ENCODE measurements at places on chromosomes 6 and 20. TPM values are rescaled to one million over a fixed set of nuclear protein-coding genes. Genes with fewer than 3 reads are reported as not detected.
A peak's percentile ranks its signal among the peaks of the same experiment; 100 is the strongest.

GRCh38 chr20:51482836-51483473 lies 59.6 kb downstream of the NFATC2 start:
- H3K27me3 ChIP-seq: no peaks in the 10 kb centered on the region
- H3K36me3 ChIP-seq: no peaks in the 10 kb centered on the region
- H3K4me1 ChIP-seq: peaks cover 19% of the 10 kb centered on the region
- H3K4me3 ChIP-seq: no peak overlapping the region
- no peak for DNase-seq

GRCh38 chr6:4180652-4181255 lies 45.4 kb upstream of the ECI2 start:
- H3K27ac ChIP-seq: no peak overlapping the region
- no peak overlapping the region for H3K4me3 ChIP-seq
- H3K36me3 ChIP-seq: no peaks in the 10 kb centered on the region
- no peaks in the 10 kb centered on the region for H3K4me1 ChIP-seq

DNA sequence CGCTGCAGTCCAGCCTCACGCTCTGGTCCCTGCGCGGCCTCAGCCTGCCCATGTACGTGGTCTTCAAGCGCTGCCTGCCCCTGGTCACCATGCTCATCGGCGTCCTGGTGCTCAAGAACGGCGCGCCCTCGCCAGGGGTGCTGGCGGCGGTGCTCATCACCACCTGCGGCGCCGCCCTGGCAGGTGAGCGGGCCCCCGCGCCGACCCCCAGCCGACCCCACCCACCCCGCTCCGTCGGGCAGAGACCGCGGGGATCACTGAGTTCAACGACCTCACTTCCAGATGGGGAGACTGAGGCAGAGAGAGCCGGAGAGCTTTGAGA lies 545 bp downstream of the SLC35D3 start:
- H3K4me1 ChIP-seq: peaks cover 33% of the 10 kb centered on the region
- H3K27ac ChIP-seq: no peak overlapping the region
- no peak for DNase-seq
- H3K27me3 ChIP-seq: peaks cover 62% of the 10 kb centered on the region

GRCh38 chr6:35569011-35569461 lies 56.3 kb upstream of the TULP1 start:
- no peaks in the 10 kb centered on the region for H3K27me3 ChIP-seq
- H3K4me3 ChIP-seq: no peak overlapping the region
- no peaks in the 10 kb centered on the region for H3K36me3 ChIP-seq
- no peak for DNase-seq
- H3K4me1 ChIP-seq: no peaks in the 10 kb centered on the region

DNA sequence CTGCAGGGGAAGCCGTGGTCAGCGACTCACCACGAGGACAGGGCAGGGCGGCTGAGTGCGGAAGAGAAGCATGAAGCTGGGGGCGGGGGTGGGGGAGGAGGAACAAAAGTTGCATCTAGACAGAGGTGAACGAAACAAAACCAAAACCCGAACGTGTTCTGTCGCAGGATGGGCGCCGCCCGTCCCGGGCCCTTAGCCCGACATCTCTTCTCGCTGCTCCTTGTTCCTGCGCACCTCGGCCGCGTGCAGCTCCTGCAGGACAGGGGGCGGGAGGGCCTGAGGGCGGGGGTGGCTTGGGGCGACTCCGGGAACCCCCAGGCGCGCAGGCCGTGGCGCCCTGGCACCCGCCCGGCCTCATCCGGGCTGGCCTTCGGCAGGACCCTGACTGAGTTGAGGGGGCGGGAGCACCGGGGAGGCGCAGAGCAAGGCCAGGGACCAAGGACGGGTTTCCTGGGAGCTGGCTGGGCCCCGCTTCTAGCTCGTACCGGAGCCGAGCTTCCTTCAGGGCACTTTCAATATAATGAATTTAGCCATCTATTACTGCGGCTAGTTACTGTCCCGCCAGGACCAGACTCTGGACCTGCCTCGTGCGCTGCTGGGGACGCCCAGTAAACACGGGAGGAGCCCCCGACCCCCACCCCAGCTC lies 12.0 kb downstream of the STMN3 start:
- DNase-seq: no peak
- H3K27ac ChIP-seq: no peak overlapping the region
- H3K4me1 ChIP-seq: peaks cover 13% of the 10 kb centered on the region
- peaks cover 45% of the 10 kb centered on the region for H3K36me3 ChIP-seq
- H3K27me3 ChIP-seq: no peaks in the 10 kb centered on the region

- no peak overlapping the region for H3K27ac ChIP-seq
- no peaks in the 10 kb centered on the region for H3K36me3 ChIP-seq
- H3K4me1 ChIP-seq: no peaks in the 10 kb centered on the region
- no peaks in the 10 kb centered on the region for H3K27me3 ChIP-seq
- DNase-seq: no peak
Measured at GRCh38 chr20:53282217-53282955, 310.2 kb downstream of the TSHZ2 start.

DNA sequence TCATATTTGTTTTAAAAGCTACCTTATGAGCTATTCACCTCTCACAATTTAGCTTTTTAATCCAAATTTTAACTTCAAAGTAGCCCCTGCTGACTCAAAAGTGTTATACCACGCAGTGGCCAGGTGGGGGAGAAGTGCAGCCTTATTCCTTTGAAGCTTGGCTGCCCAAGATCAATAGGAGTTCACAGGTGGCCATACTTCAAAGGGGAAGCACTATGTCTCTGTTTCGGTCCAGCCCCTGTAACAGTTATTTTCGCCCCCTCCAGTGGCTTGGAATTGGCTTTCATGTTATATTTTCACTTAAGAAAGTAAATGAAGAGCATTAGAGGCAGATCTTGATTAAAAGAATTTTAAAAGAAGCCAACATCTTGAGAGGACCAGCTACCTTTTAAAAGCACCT lies 608.4 kb downstream of the EPHA7 start:
- no peak overlapping the region for H3K4me3 ChIP-seq
- H3K27ac ChIP-seq: no peak overlapping the region
- no peaks in the 10 kb centered on the region for H3K36me3 ChIP-seq
- DNase-seq: peak; percentile 9
- H3K4me1 ChIP-seq: no peaks in the 10 kb centered on the region
- H3K27me3 ChIP-seq: no peaks in the 10 kb centered on the region

DNA sequence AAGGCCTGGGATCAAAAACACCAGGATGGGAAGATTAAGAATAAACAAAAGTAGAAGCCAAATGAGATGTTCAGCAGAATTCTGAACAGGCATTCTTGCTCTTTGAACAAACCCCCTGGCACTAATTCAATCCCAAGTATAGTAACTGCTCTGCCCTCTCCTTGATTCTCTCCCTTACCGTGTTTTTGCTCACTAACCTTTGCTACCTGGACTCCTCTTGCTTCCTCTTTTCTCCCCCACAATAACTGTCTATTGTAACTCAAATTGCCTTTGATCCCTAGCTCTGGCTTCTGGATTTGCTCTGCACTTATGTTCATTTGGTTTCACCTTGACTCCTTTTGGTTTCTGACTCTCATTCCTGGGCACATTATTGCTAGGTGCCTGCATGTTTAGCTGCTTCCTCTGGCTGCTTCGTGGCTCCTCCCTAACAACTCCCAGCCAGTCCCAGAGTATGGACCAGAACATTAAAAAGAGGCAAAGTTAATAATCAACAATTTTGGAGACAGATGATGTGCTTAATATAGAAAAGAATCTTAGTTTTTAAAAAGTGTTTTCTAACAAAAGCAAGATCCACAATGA lies 65.4 kb upstream of the PHIP start:
- H3K4me3 ChIP-seq: no peak overlapping the region
- H3K27ac ChIP-seq: no peak overlapping the region
- no peaks in the 10 kb centered on the region for H3K4me1 ChIP-seq
- no peaks in the 10 kb centered on the region for H3K36me3 ChIP-seq

DNA sequence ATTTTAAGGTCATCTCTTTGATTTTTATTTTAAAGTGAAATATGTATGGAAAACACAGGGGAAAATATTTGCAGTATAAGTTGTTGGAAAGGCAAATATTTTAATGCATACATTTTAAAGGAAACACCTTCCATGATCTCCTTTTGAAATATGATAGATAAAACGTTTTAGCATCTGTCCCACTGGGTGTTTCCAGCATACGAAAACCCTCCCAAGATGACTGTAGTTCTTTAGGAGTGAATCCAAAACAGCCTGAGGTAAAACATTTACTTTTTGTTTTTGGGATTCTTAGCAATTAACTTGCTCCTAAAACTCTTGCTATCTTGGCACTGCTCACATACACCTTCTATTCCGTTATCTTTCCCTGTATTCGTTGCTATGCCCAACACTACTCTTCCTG lies 210.0 kb downstream of the EPHA7 start:
- no peak for DNase-seq
- no peaks in the 10 kb centered on the region for H3K36me3 ChIP-seq
- no peaks in the 10 kb centered on the region for H3K27me3 ChIP-seq

- no peaks in the 10 kb centered on the region for H3K36me3 ChIP-seq
- H3K27ac ChIP-seq: no peak overlapping the region
- H3K27me3 ChIP-seq: no peaks in the 10 kb centered on the region
- H3K4me1 ChIP-seq: peaks cover 33% of the 10 kb centered on the region
Measured at GRCh38 chr6:43923376-43924221, 153.6 kb downstream of the VEGFA start.

DNA sequence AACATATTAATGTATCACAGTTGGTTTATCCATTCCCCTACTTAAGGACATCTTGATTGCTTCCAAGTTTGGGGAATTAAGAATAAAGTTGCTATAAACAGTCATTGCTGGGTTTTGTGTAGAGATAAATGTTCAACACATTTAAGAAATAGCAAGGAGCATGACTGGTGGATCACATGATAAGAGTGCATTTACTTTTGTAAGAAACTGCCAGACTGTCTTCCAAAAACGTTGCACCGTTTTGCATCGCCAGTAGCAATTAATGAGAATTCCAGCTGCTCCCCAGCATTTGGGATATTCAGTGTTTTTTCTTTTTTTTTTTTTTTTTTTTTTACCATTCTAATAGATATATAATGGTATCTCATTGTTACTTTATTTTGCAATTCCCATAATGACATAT lies 695.7 kb upstream of the GJE1 start:
- no peak overlapping the region for H3K27ac ChIP-seq
- H3K4me1 ChIP-seq: no peaks in the 10 kb centered on the region
- H3K27me3 ChIP-seq: no peaks in the 10 kb centered on the region
- H3K4me3 ChIP-seq: no peak overlapping the region
- DNase-seq: no peak
- no peaks in the 10 kb centered on the region for H3K36me3 ChIP-seq

DNA sequence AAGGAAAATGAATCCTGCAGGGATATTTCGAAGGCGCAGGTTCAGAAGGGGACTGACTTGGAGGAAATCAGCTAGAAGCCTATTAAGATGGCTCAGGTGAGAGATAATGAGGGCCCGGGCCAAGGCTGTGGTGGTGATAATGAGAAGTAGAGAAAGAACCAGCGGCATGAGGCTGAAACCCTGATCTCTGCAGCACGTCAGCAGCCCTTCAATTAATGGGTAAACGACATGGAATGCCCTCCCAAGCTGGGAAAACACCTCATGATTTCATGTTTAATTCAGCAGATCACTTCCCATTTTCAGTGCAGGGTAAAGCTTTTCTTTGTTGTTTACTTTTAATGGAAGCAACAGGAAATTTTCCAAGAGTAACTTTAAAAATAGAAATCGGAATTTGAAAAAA lies 104.9 kb downstream of the TMEM200A start:
- no peak for DNase-seq
- H3K4me1 ChIP-seq: no peaks in the 10 kb centered on the region
- H3K27ac ChIP-seq: no peak overlapping the region
- H3K36me3 ChIP-seq: no peaks in the 10 kb centered on the region

DNA sequence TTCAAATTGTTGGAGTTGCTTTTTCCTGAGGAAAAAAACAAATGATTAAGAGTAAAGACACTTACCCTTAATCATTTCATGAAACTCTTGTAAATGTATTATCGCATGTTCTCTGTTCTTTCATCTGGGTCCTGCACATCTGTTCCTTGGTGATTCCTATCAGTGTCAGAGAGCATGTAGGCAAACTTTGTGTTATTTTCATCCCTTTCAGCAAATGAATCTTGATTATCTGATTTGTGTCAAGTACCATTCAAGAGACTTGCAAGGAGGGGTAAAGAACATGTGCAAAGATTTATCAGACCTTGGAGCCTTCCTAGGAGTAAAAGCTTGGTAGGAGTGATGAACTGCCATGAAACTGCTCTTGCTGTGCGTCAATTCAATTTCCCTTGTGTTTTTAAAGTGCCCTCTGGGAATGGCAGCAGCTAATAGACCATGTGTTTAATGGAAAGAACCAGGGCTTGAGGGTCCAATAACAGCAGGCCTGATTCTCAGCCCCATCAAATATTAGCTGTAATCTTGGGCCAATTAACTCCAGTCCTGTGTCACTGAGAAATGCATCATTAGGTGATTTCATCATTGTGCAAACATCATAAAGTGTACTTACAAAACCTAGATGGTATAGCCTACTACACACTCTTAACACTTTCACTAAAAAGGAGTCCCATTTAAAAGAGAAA lies 118.9 kb upstream of the CEP85L start:
- peak; percentile 92 for DNase-seq
- no peaks in the 10 kb centered on the region for H3K4me1 ChIP-seq
- no peaks in the 10 kb centered on the region for H3K36me3 ChIP-seq
- no peak overlapping the region for H3K4me3 ChIP-seq
- H3K27ac ChIP-seq: no peak overlapping the region

DNA sequence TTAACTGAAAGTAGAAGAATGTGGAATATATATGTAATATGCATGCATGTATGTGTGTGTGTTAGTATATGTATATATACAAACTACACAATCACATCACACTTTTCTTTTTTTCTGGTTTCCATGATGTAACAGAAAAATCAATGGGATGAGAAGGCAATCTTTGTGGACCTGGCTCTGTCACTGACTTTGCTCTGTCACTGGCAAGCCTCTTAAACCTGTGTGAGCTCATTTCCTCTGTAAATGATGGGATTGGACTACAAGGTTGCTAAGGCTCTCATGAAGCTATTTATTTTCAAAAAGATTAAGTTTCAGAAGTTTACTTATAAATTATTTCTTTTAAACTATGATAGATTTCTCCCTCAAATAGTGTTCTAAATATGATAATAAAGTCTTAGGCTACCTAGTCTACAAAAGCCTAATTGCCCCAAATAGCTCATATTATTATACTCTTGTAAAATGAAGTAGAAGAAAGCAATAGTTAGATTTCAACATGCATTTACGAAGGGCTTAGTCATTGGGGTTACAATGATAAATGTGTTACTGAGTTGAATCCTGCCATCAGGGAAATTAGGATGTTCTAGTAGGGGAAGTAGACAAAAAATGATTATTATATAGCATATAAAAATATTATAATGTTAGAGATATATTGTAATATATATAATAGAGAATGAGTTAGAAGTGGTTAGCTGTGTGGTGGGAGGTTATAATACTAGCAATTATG lies 129.3 kb downstream of the AFG1L start:
- DNase-seq: no peak
- no peak overlapping the region for H3K4me3 ChIP-seq
- H3K27ac ChIP-seq: no peak overlapping the region
- no peaks in the 10 kb centered on the region for H3K27me3 ChIP-seq
- H3K36me3 ChIP-seq: no peaks in the 10 kb centered on the region

BPIFB1 gene
- 0.28 TPM for total RNA-seq

BHLHE23 gene
- total RNA-seq: not detected

ADGRF5 gene
- total RNA-seq: 28.2 TPM

FAM83B gene
- 0.17 TPM for total RNA-seq

AKAP12 gene
- total RNA-seq: 292 TPM

OOEP gene
- total RNA-seq: 0.11 TPM

POM121L2 gene
- total RNA-seq: not detected

DDO gene
- 0.44 TPM for total RNA-seq
